ENCODE measurements at places on chromosomes 3 and 15.

DNA sequence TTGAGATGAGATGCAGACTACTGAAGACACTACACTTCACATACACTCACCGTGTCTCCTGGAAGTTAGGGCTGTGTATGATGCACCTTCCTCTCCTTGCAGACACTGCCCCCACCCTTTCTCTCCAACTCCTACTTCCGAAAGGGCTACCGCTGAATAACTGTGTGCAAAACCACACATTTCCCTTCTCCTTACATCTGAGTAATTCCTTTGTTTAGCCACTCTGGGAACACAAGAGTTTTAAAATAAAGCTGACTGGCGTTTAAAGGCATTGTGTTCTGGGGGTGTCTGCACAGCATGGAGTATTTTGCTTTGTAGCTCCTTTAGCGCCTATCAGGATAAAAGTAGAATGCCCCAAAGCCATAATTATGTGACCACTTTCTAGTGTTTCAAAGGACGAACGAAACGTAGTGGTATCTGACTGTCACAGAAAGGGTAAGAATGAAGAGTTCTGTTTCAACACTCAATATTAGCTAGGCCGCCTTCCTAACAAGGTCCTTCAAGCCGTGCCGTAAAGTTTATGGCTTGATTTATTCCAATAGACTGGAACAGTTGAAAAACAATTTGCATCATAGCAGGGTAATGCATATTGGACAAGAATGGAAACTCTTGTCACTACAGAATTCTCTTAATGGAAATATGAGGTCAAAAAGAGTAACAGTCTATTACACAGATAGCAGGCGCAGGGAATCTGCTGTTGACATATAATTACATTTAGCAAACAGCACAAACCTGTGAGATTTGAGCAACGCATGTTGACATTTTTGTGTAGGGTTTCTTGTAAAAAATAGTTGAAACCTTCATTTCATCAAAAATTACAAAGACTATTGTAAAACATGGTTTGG, 619.9 kb downstream of the FOXP1 start:
- DNase-seq = no peak

GRCh38 chr15:62777671-62778070, 264.9 kb upstream of the TPM1 start:
- DNase-seq = no peak

DNA sequence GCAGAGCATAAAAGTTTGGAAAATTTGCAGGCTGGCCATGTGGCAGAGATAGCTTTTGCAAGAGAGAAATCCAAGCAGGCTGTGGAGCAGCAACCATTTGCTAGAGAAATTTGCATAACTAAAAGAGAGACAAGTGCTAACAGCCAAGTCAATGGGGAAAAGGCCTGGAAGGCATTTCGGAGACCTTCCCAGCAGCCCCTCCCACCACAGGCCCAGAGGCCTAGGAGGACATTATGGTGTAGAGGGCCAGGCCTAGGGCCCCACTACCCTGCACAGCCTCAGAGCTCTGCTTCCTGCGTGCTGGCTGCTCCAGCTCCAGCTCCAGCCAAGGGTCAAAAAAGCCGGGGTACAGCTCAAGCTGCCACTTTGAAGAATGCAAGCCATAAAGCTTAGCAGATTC, 82.7 kb downstream of the MYO5A start:
- no peak for DNase-seq

DNA sequence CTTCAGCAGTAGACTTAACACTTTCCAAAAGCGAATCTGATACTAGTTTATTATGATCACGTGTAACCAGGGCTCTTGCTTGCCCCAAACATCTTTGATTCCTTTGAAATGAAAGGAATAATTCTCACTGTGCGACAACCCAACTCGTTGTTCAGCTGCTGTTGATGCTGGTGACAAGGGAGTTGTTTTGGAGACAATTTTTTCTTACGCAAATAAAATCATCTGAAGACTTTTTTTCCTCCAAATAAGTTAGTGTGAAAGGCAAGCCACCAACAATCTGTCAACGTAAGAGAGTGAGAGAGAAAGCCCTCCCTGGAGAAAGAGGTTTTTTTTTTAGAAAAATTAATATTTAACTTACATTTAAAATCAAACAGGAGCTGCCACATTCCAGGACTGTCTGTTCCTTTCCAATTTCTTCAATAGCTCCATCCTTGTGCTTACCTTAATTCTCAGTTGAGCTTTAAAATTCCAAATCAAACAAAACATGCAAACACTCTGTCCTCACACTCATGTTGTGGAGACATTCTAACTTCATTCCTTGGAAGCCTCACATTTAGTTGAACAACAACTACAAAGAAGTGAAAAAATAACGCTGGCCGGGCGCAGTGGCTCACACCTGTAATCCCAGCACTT, 4.9 kb upstream of the P3H2 start:
- DNase-seq = no peak

GRCh38 chr3:179156775-179157174, 8.6 kb downstream of the PIK3CA start:
- no peak for DNase-seq

GRCh38 chr3:187706971-187707370, 4.6 kb upstream of the RTP2 start:
- no peak for DNase-seq

DNA sequence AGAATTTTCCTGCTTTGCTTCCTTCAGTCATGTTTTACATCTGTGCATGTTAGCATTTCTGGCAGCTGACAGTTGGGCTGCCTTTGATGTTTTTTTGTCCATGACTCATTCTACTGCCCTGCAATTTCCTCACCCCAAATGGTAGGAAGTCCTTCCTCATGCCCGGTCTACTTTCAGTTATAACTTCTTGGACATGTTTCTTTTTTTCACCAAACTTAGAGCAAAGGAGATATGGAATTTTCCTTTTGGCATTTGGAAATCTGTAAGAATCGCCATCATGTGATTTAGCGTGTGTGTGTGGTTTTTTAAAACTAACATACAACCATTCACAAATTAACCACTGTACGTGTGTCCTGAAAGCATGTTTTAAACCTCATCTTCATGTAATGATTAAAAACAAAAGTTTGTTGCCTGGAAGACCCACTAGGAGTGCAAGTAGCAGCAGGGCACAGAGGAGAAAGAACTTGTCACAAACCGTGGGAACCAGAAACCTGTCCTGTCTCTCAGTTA, 430.7 kb upstream of the CFAP20DC start:
- no peak for DNase-seq

GRCh38 chr15:56797720-56798275, 64.5 kb upstream of the ZNF280D start:
- no peak for DNase-seq

DNA sequence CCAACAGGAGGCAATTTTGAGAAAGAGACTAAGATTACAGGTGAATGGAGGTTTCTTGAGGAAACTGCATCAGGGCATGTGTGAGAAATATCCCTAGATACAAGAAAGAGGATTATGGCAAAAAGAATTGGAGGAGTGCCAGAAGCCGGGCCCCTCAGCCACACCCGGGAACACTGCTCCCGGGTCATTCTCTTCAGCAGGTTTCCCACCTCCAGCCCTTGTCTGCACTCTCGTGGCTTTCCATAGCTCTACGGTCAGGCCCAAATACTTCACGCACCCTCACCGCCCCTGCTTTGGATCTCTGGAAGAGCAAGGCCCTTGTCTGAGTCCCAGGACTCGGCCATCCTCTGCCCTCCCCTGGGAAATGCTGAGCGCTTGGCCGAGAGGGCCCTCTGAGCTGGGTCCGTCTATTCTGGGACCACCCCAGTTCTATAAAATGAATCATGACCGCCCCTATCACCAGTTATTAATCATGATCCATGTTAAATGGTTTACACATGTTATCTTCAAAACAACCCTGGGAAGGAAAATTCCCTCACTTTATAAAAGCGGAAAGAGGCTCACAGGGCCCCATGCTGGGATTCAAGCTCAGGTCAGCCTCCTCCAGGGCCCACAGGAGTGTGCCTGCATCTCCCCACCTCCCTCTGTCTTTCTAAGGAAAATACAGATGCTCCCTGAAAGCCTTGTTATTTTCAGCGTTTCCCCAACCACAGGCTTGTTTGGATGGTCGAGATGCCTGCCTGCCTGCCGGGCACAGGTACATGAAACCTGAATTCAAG, 38.8 kb upstream of the SPTBN5 start:
- no peak for DNase-seq

- DNase-seq = no peak
Measured at GRCh38 chr3:164230385-164231094, 847.8 kb downstream of the SI start.

DNA sequence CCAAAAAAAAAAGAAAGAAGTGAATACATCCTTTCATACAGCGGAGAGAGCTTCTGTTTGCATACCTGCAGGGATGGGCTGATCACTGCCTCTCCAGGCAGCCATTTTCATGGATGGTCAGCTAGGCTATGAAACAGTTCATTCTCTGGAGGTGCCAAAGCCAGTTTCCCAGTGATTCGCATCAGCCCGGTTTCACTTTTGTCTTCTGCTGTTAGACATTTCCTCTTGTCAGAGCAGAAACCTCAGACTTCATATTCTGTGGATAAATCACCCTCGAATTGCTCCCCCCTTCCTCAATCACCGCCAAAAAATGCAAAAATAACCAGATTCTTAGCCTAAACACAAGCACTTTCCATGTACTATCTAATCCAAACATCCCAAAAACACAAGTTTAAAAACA, 225.6 kb downstream of the ADAMTS9 start:
- no peak for DNase-seq

- DNase-seq = no peak
Measured at GRCh38 chr15:99324082-99324620, 72.9 kb downstream of the LRRC28 start.

DNA sequence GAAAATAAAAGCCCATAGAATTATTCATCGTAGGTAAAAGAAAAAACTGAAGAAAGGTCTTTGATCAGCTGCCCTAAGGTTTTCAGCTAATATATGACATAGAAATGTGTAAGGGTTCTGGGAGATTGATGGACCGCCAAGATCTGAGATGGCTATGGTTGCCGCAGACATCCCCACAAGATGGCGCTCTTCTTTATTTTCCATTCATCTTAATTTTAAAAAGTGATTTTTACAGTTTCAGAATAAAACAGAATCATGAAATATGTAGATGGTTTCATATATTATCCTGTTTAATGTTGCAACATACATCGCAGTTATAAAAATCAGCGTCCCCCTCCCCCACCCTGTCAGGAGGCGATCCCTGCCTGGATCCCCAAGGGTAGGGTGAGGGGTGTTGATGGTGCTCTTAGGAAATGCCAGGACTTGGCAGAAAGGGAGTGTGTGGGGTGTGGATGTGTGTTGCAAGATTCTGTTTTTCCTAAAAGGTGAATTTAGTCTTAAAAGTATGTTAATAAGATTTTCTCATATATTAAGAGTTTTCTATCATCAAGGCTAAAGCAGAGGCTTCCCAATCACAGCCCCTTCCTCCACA, 68.8 kb downstream of the ANXA2 start:
- no peak for DNase-seq

DNA sequence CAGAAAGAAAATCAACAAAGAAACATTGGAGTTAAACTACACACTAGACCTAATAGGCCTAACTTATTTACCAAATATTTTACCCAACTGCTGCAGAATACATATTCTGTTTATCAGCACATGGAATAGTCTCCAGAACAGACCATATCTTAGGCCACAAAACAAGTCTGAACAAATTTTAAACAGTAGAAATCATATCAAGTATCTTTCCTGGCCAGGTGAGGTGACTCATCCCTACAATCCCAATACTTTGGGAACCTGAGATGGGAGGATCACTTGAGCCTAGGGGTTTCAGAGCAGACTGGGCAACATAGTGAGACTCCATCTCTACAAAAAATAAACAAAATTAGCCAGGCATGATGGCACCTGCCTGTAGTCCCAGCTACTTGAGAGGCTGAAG, 18.1 kb upstream of the KPNA4 start:
- DNase-seq = no peak

DNA sequence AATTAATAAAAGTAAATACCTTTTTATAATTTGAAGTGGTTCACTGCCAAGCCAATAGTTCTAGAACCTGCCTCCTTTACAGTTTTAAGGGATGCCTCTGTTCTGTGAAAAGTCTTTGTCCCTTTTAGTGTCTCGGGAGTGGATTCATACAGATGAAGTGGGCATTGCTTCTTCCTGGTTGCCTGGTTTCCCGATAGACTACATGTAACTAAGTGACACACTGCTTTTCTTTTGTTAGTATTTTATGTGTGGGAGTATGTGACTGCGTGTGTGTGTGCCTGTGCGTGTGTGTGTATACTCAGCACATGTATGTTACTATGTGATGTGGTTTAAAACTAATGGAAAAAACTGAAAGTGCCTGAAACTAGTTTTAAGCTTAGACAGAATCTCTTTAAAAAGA, 21.1 kb downstream of the PSMD6 start:
- DNase-seq = no peak

GRCh38 chr15:81265944-81266775, 57.8 kb downstream of the STARD5 start:
- peak; percentile 42 for DNase-seq

- DNase-seq = no peak
Measured at GRCh38 chr3:39398700-39399099, 7.8 kb upstream of the RPSA start.
